ENCODE measurements at places on chromosomes 7 and 10.

DNA sequence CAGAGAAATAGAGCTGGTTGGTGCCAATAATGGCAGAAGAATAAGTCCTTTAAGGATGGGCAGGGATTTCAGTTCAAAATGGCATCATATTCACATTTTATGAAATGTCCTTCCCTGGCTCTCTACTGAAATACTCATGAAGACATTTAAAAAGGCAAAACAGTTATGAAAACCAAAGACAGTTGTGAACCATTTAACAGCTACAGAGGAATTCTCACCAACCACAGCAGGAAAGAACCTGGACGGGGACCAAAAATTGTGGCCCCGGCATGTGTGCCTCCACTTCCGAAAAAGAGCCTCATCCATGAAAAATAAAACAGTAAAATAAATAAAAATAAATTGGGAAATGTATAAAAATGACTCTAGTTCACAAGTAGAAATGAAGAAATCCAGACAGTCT lies 539.5 kb downstream of the SUGCT start:
- no peak for DNase-seq

DNA sequence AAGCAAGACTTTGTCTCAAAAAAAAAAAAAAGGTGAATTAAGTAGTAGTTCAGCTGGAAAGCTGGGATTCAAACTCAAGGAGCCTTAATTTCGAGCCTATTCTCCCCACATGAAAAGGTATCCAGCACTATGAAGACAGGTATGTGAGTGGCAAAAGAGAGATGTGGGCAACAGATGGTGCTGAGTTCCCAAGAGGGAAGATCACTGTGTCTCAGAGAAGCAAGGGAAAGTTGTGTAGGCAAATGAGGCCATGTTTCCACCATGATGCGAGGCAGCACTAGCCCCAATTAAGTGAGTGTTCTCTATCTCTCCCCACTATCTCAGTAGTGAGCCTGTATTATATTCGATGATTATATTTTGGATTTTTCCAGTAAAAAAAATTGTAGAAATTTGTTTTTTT lies 19.8 kb upstream of the ST7 start:
- DNase-seq = no peak

DNA sequence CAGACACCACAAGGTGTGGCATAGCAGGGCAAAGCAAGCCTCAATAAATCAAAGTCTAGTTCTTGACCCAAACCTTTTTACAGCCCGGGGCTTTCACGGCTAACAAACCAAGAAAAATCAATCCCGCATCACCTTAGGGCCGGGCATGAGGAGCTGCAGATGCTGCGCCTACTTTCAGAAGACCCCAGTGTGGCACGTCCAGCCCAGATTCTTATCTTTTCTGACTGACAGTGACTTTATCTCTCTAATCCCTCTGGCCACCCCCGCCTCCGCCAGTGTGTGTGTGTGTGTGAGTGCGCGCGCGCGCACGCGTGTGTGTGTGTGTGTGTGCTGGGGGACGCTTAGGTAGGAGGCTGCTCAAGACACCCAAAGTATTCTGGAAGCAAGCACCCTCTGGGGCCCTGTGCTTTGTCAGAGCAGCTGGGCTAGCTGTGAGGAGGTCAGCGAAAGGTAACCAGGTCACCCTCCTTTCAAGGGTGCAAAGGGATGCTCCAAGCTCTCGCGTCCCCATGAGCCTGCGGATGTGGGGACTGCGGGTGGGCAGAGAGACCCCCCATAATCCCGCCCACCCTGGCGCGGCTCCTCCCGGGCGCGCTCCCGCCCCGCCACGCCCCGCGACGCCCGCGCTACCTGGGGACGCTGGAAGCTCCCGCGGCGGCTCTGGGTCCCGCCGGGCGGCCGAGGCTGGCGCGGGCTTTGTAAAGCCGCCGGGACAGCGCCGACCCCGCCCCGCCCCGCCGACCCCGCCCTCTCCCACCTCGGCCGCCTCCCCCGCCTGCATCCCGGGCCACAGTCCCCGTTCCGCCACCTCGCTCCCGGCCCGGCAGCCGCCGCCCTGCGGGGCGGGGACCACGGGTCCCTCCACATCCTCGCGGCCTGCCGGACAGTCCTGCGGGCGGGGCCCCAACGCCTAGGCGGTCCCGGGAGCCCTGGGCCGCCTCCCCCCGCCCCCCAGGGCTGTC lies 57.1 kb upstream of the RHOBTB1 start:
- peak; percentile 29 for DNase-seq

GRCh38 chr7:125201002-125201401 lies 271.4 kb upstream of the POT1 start:
- no peak for DNase-seq

DNA sequence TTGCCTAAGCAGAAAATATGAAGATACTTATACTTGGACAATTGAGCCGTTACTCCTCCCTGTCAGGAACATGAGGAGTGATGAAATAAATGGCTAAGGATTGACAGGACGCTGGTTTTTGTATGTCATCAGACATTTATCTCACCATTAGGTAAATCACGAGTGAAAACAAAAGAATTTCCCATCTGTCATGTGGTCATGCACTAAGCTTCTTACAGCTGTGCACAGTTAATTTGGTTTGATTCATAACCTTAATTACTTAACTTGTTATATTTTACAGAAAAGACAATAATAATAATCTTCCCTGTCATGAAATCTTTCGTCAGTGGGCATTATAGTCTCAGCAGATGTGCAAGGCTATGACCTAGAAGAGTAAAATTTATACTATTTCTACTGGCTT lies 266.5 kb downstream of the HGF start:
- no peak for DNase-seq

- DNase-seq = no peak
These were observed 44.2 kb downstream of the DRGX start for GRCh38 chr10:49351669-49352068.

- no peak for DNase-seq
These were observed 11.4 kb downstream of the CYP3A4 start for GRCh38 chr7:99772565-99772964.

DNA sequence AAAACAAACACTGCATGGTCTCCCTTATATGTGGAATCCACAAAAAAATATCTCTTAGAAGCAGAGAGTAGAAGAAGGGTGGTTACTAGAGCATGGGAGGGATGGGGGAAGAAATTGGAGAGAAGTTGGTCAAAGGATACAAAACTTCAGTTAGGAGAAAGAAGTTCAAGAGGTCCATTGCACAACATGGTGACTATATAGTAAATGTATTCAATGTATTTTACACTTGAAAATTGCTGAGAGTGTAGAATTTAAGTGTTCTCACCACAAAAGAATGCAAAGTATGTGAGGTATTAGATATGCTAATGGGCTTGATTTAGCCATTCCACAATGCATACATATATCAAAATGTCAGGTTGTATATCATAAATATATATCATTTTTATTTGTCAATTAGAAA lies 232.0 kb upstream of the CELF2 start:
- DNase-seq = no peak

DNA sequence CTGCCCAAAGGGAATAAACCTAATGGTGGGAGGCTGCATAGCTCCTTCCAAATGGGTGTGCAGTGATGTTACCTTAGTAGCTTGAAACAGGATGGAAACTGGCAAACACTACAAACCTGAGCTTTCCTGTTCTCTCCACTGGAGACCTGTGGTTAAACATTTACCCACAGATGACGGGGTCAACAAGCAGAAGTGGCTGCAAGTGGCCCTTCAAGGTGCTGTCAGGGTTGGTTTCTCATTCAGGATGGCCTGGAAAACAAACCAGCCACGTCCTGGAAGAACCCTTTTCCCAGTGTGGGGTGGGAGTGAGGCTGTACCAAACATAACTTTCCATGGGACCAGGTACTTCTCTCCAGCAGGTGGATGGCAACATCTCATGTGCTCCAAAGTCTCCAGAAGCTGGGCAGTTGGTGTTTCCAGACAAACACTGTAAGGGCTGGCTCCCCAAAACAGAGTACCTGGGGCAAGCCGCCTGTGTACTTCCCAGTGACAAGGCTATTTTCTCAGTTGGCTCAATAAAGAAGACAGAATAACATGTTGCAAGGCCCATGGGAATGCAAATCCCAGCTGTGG lies 67.5 kb downstream of the DNAJB9 start:
- DNase-seq = no peak

DNA sequence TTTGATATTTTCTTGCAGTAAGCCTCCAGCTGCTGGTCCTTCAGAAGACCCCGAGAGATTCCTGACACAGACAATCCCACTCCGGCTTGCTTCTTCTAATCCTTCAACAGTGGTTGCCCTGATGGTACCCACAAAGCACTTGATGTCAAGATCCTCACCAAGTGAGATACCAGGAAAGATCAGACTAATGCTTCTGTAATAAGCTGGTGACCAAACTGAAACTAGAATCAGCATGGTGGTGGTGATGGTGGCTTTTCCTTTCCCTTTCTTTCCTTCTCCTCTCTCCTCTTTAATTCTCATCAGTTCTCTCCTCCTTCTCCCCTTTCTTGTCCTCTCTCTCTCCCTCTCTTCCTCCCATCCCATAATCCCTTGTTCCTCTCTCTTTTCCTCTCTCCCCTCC lies 25.8 kb upstream of the CASD1 start:
- no peak for DNase-seq

GRCh38 chr10:130809761-130810515 lies 501.6 kb downstream of the TCERG1L start:
- no peak for DNase-seq

- DNase-seq = no peak
These were observed 1.7 kb upstream of the DIP2C start for GRCh38 chr10:691216-691615.

GRCh38 chr7:158581440-158582088 lies 6.1 kb downstream of the PTPRN2 start:
- peak; percentile 57 for DNase-seq

GRCh38 chr7:145698526-145699262 lies 417.9 kb upstream of the CNTNAP2 start:
- no peak for DNase-seq

DNA sequence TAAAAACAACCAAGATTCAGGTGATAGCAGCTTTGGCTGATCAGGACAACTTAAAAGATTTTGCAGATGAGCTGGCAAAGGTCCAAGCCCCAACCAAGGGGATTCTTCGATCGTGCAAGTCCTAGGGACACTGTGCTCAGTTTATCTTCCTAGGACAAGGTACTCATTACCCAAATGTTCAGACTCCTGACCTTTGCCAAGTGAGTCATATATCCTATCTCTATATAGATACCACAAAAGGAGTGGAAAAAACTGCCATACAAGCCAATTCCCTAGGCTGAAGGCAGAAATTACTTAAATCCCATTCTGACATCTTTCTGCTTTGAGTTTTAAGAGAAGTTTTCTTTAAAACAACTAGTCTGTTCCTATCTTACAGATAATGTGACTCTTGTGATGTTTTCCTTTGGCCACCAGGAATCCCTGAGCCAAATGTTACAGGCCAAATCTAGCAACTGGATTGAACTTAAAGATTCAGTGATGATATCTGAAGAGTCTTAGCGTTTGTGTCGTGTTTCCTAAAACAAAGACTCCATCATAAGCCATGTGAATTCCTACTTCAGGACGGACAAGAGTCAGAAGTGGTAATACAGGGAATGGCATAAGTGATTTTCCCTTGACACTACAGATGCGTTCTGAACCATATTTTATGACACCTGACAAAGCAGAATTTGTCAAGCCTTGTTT lies 142.6 kb upstream of the ASAH2 start:
- no peak for DNase-seq

DNA sequence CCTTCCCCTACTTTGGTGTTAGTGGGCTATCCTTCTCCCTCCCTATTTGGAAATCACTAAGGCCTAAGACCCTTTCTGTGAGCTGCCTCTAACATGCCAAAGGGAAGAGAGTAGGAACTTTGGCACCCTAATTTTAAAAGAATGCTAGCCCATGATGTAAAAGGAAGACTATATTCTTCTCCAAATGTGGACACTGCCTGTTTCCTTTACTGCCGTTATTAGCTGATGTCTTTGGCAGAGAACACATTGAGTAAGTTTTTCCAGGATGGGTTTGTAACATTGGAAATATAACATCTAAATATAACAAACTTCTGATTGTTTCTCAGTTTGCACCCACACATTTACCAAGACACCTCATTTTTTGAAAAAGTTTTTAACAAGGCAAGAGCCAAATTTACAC lies 56.9 kb upstream of the TNKS2 start:
- DNase-seq = no peak

DNA sequence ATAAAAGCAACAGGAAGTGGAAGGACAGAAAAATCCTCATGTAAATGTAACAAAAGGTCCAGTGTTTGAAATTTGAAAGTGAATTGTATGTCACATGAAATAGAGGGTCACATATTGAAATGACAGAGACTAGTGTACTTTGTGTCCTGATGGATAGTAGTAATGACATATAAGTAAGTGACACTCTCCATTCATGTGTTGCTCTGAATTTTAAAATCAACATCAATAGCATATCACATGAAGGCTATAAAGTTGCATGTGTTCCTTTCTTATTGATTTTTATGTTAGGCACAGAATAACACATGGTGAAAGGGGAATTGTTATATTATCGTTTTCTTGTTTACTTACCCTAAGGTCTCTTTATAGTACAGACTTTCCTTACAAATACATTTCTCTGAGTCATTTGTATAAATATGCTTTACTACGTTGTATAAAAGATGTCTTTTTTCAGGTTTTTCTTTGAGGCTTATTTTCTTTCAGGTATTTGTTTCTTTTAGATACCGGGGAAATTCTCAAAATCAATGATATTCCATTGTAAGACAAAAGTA lies 104.6 kb upstream of the CACNA2D1 start:
- no peak for DNase-seq

DNA sequence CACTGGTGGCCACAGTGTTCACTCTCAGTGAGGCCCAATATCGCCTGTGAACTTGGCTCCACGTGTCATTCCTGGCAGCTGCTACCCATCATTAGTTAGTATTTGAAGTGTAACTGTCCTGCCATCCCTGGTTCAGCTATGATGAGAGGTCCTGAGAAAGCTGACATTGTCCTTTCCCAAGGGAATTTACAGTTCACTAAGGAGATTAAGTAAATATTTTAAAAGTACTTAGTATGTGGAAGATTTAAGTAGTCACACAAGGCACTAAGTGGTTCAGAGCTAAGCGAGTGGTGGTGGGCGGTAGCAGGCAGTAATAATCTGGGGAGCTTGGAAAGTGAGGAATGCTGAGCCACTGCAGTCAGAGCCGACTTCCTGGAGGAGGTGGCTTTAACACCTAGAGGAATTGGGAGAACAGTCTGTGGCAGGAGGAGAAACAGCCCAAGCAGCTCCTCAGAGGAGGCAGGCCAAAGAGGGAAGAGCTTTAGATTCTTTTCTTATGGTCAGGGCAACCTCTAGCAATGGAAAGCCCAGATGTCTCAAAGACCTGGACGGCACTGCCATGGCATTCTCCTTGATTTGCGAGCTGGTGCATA lies 519.7 kb downstream of the LRMDA start:
- no peak for DNase-seq

GRCh38 chr10:3959370-3960325 lies 174.6 kb upstream of the KLF6 start:
- DNase-seq = no peak

DNA sequence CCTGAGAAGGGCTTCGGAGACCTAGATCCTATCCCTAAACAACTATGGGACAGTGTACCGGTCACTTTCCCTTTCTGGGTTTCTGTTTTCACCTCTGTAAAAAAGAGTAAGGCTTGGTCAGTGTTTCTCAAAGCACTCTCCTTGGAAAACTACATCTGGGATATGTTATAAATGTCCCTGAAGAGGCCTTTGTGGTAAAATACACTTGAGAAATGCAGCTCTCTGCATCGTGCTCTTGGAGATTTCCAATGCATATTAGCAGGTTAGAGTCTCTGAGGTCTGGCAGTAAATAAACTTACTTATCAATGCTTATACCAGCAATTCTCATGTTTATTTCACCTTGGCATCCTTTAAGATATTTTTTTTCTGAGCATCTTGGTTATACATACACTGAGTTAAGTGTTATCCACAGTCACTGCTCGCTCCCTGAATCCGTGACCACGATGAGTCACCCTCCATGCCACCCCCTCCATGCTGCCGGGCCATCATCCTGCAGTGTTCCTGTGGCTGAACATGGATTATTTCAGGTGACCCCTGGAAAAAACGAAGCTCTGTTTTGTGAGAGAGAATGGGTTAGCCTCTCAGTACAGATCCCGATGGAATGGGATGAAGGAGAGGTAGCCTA lies 3.3 kb upstream of the TBXAS1 start:
- no peak for DNase-seq

Data from NCI-H1105 treated with DMSO at 0.1 percent for 48 hours (cell line).